Vagina (tissue), 2 donors: ENCODE measurements at places on chromosomes 4 and X. TPM values are rescaled to one million over a fixed set of nuclear protein-coding genes. Genes with fewer than 3 reads are reported as not detected.

DNA sequence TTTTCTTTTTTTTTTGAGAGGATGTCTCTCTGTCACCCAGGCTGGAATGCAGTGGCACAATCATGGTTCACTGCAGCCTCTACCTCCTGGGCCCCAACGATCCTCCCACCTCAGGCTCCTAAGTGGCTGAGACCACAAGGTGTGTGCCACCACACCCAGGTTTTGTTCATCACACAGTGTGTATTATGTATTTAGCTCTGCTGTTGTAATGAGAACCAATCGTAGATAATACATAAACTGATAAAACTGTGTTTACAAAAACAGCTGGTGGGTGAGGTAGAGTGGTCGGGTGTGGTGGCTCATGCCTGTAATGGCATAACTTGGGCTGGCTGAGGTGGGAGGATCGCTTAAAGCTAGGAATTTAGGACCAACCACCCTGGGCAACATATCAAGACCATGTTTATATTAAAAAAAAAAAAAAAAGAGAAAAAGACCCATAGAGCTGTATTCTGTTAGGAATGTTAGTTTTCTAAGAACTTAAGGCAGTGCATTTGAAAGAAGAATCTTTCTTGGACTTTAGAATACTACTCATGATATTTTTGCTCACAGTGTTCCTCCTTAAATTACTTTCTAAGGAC is 34.9 kb downstream of the POLR2B start:
- DNase-seq: no peak

GRCh38 chrX:14777525-14777924 is 95.3 kb downstream of the FANCB start:
- no peak for DNase-seq

- DNase-seq: no peak
These were observed 386.1 kb upstream of the NR3C2 start for GRCh38 chr4:148828291-148828690.

DNA sequence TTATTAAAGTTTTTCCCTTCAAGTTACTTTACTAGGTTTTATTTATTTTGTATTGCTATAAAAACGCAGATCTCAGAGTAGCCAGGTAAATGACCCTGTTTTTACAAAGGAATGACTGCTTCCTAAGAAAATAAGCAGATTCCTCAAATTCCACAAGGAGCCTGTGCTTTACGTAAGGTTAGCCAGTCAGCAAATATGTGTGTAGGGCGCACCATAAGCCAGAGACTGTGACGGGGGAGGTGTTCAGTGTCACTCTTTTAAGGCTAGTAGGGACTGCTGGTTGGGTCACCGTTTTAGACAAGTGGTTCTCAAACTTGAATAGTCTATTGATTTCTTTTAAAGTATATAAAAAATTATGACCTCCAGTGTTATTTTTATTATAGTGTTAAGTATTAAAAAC is 119.9 kb downstream of the ANK2 start:
- DNase-seq: no peak

DNA sequence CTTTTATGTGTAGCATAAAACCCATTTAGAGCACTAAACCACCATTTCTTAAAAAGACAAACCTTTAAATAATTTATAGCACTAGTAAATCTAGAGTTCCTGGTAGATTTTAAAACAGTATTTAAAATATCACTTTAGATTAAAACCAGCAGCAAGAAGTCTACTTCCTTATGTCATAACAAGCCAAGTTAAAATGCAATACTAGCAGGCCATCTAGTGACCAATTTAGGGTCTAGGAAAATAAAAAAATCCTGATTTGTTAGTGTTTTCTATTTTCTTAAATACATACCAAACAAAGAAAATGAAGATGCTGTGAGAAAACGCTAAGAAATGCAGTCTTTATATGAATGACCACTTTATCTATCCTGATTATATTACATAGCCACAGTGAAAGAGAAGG is 53.9 kb downstream of the PAPSS1 start:
- no peak for DNase-seq

Gene CENPE
- 2.2 TPM for total RNA-seq

GRCh38 chr4:6354119-6354518 is 84.5 kb downstream of the WFS1 start:
- no peak for DNase-seq

Gene RENBP
- 4.2 TPM for total RNA-seq

Gene PABPC1L2A
- total RNA-seq: not detected

DNA sequence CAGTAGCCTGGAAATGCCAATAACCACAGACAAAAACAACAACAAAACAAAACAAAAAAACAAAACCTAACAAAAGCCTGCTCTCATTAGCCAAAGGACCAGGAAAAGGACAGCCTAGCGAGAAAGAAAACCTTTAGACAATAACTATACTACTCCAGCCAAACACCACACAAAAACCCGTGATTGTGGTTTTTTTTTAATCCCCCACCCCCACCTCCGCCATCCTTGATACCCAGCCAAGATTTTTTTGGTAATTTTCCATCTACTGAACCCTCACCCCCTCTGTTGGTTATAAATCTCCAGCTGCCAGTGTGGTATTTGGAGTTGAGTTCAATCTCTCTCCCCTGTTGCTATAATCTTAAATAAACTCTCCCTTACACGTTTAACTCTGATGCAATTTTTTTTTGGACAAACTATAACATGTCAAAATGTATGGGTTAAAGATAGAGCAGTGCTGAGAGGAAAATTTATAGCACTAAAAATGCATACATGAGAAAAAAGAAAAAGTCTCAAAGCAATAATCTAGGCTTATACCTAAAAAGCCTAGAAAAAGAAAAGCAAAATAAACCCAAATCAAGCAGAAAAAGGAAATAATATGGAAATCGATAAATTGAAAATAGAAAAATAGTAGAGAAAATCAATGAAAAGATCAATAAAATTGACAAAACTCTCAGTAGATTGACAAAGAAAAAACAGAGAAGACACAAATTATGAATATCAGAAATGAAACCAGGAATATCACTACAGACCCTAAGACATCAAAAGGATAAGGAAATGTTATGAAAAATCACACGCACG is 83.7 kb downstream of the NAT8L start:
- no peak for DNase-seq
